ENCODE measurements at places on chromosomes 6 and 20.

DNA sequence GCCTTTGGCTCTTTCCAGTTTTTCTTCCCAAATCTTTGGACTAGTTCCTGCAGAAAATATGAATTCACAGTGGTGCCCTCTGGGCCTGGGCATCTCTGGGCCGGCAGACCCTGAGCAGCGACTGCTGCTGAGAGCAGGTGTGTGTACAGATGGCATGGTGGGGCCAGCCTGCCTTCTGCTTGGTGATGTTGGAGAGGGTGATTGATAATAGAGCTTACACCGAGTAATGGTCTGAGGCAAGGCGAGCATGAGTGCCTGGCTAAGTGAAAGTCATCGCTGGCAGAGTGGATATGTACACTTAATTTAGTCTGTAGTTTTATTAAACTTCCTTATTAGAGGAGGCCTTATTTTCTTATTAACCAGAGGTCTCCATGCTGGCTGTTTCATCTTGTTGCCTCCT is 156.9 kb downstream of the CDKAL1 start:
- DNase-seq = no peak

DNA sequence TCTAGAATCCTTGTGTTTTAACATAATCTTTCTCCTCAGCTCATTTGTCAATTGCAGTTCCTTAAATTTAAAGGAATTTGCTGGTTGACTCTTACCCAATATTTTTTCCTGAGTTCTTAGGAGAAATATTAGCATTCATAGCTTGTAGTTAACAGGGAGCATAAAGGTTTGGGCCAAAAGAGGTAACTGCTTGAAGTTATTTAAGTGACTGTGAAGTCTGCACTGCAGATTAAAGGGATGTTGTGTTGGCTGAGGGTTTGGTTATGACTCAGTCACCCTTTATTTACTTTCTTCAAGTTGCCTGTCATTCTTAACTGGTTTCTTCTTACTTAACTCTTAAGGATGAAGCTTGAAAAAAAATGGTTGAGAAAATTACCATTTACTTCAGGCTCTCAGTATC is 220.3 kb upstream of the LAMP5 start:
- DNase-seq = no peak

DNA sequence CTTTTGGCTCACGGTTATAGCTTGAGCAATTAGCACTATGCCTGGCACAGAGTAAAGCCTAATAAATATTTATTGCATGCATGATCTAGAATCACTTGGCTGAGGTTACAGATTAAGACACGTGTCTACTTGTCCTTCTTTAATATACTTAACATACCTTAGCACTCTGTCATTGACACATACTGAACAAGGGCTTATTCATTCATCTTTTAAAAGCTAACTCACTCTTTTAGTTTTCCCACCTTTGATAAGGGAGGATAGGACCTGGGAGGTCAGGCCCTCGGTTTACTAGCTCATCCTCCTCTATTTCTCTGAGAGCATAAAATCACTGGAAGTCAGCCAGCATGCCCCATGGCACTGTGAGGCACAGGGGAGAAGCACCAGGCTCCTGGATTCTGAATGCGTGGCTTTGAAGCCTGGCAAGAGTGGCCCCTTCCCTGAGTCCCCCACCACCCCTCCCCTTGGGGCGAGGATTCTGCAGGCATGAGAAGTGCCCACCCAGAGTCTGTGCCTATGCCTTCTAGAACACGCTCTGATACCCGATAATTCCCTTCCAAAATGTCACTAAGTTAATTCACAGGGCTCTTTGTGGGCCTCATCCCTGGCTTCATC is 11.2 kb downstream of the ZCCHC3 start:
- DNase-seq = no peak

GRCh38 chr20:20210327-20210726 is 157.6 kb upstream of the INSM1 start:
- DNase-seq = no peak

DNA sequence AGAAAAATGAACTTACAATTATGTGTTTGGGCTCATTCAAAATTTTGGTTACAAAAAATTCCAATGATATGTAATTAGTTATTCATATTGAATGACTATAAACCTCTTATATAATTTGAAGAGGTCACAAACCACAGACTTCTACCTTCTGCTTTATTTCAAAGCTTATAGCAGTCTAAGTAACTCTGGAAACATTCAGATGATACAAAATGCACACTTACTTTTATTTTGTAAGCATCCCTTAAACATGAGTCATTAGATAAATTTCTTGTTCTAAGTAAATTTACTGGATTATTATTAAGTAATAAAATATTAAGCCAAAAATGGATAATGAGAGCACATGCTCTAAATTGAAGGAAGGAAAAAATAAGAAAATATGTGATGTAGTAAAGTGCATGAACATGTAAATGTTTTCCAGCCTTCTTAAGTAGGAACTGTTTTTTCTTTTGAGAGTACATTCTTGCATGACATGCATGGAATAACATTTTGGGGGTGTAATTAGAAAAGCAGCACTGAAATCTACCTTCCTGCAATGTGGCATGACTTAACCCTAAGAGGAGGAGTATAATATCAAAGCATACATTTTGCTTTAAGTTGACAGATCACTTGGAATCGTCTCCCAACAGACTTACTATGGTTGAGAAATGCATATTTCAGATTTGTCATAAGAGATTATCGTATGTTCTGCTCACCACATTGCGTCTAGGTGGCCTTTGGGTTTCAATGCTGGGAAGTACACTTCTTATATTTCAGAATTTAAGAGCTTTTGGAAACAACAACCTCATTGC is 372.7 kb upstream of the HSF2 start:
- no peak for DNase-seq

DNA sequence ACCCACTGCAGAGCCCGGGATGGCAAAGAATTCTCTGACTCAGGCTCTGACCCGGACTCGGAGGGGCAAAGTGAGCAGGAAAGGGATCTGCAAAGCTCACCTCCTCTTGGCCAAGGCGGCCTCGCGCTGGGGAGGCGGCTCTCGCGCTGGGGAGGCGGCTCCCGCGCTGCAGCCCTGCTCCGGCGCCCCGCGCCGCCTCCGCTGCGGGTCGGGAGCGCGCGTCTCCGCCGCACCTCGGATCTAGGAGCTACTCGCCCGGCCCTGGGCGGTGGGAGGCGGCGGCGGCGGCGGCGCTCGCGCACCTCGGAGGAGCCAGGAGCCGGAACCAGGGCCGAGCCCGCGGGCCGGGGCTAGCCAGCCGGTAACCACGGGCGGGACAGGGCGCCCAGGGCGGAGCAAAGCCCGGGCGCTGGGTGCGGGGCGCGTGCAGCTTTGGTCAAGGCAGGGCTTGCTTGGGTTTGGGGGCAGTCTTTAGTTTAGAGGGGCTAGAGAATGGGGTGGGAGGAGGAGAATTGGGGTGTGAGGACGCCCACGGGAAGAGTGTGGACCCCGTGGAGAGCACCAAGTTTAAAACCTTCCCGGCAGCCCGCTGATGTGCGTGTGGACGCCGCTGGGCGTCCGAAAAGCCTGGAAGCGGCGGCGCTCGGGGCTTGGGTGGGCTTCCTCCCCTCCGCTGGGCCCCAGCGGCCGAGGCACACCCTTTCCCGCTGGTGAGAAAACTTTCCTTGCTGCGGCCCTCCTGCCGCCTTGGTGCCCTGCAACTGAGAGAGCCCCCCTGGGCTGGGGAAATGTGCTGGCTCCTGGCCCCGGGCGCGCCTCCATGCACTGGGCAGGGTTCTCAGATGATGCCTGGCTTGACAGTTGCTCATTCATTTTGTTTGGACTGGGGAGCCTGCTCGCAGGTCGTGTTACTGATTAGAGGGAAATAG is at the start of gene MRAP2:
TSS of gene MRAP2 (plus strand) at position 250 of the 929 bp plus-strand sequence. CDS start 21,547 bp downstream, outside the sequence.
- DNase-seq = no peak

GRCh38 chr6:128139519-128139918 is 238.7 kb upstream of the THEMIS start:
- DNase-seq = no peak

Data from stimulated activated CD8-positive, alpha-beta memory T cell treated with anti-CD3 and anti-CD28 coated beads, Interleukin-15, amount 100 ng/mL, for 24 hours (primary cell).